ENCODE measurements at places on chromosomes 1 and 21.

DNA sequence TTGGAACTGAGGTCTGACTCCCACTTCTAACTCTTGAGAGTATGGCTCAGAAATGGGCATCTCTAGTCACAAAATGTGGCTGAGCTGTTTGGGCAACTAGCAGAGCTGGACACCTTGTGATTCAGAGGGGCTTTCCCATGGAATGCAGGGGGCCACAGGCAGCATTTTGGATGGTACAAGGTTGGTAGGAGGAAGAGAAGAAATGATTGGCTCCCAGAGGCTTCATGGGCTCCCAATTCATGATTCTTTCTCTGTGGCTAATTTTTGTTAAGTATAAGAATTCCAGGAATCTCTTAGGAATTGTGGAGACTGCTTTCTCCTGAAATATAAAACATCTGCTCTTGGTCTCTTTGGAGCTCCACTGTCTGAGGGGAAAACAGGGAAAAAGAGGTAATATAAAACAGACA, 49.7 kb downstream of the PBX1 start:
- no peak for DNase-seq

GRCh38 chr1:207826557-207827487, 75.0 kb downstream of the CD46 start:
- no peak for DNase-seq

- no peak for DNase-seq
These were observed 1.1 kb downstream of the CELA2A start for GRCh38 chr1:15457585-15457984.

DNA sequence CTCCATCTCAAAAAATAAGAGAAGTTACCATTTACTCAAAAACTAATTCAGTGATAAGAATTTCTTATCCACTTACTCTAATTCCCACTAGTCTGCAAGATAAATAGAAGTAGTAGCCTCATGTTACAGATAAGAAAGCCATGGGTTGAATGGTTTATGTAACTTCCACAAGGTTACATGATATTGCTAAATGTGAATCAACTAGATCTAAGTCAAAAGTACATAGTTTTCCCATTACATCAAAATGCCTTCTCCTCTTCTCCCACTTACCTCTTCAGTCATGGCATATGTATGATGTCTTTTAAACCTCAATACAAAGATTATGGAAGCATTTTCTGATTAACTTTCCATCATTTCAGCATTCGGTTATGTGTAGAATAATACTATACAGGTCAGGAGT, 108.5 kb downstream of the ASH1L start:
- DNase-seq, result no peak

DNA sequence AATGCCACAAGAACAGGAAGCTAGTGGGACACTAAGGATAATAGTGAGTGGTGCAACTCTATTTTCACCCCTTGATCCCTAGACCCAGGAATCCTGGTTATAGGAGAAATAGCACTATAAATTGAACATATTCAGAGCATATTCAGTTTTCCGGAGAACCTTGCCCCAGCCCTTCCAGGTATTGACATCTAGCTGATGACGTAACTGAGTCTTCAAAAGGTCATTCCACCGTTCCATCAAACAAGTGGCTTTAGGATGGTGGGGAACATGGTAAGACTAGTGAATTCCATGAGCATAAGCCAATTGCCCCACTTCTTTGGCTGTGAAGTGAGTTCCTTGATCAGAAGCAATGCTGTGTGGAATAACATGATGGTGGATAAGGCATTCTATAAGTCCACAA, 2.9 kb downstream of the MROH9 start:
- no peak for DNase-seq

DNA sequence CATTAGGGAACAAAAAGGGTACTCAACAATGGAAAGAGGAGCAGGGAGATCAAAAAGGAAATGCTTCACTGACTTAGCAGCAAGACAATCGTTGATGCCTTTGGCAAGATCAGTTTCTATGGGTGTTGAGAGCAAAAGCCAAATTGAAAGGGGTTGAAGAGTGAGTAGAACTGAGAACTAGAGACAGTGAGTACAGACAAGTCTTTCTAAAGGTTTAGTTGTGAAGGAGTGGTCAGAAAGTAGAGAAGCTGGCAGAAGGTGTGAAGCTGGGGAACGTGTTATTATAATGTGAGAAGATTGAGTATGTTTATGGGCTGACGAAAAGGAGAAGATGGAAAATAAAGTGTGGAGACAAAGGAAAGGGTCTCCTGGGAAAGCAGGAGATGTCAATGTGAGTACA, 221.2 kb upstream of the USP25 start:
- no peak for DNase-seq

DNA sequence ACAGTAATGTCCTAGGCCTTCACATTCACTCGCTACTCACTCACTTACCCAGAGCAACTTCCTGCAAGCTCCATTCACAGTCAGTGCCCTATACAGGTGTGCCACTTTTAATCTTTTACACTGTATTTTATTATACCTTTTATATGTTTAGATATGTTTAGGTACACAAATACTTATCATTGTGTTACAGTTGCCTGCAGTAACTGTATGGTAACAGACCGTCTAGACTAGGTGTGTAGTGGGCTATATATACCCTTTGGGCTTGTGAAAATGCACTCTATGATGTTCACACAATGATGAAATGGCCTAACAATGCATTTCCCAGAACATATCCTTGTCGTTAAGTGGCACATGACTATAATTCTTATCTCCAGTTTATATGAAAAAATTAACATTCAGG, 204.5 kb upstream of the HMCN1 start:
- DNase-seq, result no peak

DNA sequence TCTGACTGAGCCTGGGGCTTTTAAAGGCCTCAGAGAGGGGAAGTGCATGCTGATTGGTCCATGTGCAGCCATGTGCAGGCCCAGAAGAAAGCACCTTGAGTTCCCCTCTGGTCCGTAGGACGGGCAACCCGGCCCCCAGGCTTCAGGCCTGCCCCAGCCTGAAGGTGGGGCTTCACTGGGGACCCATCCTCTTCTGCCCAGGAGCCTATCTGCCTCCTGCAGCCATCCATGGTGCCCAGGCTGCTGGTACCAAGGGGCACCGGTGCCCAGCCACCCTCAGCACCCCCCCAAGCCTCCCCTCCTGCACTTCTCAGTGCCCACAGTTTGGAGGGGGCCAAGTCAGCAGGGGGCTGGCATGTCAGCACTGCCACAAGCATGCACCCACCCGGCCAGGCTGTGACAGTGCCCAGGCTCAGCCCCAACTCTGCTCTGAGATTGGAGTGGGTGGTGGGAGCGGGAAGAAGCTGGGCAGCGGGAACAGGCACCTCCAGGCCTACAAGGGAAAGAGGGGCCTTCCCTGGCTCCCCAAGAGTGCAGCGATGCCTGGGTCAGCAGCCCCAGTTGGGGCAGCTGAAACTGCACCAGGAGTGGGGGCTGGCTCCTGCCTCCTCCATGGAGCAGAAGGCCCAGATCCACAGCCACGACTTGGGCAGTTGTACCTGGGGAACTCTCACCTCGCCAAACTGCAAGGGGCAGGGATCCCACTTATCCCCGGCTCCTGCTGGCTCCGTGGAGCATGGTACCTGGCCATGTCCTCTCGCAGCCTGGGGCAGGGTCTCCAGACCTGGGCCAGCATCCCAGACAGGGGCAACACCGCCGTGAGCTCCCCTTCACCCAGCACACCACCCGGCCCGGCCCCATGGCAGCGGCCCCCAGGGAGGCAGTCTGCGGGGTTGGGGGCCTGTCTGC, 11.7 kb downstream of the COL6A2 start:
- DNase-seq, result peak; percentile 52

DNA sequence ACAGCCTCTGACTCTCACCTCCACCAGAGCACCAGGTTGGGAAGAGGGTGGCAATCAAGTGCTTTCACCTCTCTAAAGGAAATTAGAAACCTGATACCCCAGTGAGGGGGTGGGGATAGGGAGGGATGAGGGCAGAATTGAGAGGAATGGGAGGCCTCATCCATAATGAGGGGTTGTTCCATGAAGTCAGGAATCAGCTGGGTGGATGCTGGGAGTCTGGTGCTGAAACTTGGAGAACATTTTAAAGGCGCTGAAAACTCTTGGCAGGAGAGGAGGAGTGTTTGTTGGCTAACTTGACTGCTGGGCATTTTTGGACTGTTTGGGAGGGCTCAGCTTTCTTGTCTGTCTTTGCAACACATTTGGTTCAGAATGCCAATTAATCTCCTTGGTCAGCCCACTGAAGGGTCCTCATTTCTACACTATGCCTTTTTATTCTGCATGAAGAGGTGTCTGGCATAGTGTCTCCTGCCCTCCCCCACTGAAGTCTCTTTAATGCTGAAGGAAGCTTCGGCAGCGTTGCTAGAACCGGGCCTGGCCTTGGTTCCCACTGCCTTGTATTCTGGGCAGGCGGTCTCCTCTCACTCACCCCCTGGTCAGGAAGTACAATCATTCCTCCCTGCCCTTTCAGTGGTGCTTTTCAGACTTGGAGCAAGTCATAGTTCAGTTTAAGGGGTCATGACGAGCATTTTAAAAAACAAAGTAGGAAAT, 2.2 kb downstream of the PHGDH start:
- DNase-seq, result peak; percentile 73

GRCh38 chr1:38371505-38371844, 324.9 kb upstream of the POU3F1 start:
- DNase-seq, result no peak

GRCh38 chr1:244852694-244853093, 11.6 kb downstream of the HNRNPU start:
- DNase-seq, result no peak

- no peak for DNase-seq
These were observed 289.8 kb upstream of the SNX7 start for GRCh38 chr1:98371764-98372163.

DNA sequence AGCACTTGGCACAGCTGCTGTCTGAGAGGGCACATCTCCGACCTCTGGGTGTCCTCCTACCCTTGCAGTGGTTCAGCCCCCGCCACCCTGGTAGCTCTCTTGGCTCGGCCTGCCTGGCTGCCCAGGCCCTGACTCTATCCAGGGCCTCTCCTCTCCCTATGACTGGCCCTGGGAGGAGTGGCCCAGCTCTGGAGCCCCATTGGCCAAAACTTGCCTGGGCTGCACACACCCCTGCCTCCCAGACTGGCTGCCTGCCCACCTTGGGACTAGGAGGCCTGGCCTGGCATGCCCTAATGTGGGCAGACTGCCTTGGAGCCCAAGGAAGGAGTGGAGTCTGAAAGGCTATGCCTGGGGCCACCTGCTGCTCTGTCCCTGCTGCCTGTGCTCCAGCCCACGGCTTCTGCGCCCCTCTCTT, 33.6 kb downstream of the ACOT11 start:
- DNase-seq, result no peak

DNA sequence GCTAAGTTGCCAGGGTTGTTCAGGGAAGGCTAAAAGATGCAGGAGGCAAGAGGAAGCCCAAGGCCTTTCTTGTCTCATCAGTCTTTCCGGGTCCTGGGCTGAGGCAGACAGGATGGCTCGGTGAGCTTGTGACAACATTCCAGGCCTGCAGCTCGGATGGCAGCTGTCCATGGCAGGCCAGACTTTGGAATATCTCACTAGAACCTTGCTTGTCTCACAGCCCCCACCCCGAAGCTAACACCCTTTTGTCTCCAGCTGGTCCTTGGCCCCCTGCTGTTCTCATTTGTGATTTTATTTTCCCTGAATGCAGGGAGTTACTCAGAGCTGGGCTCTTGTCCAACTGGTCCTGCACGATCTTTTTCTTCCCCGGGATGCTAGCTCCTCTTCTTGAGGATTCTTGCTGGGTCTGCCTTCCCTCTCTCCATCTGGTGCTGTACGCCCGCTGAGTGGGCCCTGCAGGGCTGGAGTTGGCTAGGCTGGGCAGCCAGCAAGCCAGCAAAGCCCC, 477.2 kb upstream of the CAMK1G start:
- DNase-seq, result peak; percentile 65

GRCh38 chr1:113057006-113057405, 16.0 kb upstream of the LRIG2 start:
- DNase-seq, result peak; percentile 73

GRCh38 chr21:33033094-33033951, 7.6 kb downstream of the OLIG2 start:
- DNase-seq, result no peak

DNA sequence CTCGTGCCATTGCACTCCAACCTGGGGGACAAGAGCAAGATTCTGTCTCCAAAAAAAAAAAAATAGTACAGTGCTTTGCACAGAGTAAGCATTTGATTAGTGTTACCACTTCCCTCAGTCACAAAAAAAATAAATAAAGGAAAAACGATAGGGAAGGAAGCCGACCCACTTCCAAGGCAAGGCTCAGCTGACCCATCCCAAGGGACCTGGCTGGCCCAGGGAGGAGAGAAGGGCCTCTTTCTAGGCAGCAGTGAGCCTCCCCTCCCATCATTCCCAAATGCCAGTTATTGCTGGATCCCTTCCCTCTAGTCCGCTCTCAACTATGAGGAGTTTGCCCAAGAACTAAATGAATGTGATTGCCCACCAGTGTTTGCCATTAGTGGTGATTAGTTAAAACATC, 77.8 kb downstream of the TMEM53 start:
- DNase-seq, result no peak

- peak; percentile 26 for DNase-seq
These were observed 256.4 kb downstream of the KCNJ6 start for GRCh38 chr21:37659874-37660273.

DNA sequence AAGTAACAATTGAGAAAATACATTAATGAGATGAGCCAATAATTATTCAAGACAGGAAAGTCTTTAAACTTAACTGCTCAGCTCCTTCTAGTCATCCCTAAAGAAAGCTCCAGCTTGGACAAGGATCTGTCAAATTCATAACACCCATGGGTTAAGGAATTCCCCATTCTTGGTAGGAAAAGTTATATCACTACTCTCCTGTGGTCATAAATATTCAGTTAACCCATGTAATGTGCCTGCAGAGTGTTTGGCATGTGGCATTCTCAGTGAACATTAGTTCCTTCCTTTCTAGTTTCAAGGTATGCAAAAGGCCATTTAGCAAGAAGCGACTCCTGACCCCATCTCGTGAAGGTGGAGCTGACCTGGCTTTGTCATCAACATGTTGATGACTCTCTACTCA, 76.7 kb upstream of the VCAM1 start:
- no peak for DNase-seq

DNA sequence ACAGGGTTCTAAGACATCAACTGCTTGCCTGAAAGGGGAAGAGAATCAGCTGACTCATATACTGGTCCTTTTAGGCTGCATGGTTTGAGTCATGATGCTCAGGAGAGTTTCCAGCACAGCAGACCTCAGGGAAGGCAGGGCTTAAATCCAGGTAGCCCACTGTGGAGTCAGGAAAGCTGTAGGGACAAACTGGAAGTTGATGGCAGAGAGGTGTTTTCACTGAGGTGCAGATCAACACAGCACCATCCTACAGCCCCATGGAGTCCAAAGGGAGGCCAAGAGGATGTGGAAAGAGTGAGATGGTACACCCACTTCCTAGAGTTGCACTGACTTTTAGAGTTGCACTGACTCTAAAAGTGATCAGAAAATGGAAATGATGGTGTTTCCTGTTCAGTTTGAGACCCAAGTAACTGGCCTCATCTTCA, 252.4 kb upstream of the DUSP10 start:
- DNase-seq, result peak; percentile 56

GRCh38 chr1:41898191-41898713, 20.5 kb downstream of the HIVEP3 start:
- peak; percentile 70 for DNase-seq

Data from islet precursor cell (in vitro differentiated cells).